Omental fat pad (tissue), 4 donors: ENCODE measurements at places on chromosomes 5 and 9.

DNA sequence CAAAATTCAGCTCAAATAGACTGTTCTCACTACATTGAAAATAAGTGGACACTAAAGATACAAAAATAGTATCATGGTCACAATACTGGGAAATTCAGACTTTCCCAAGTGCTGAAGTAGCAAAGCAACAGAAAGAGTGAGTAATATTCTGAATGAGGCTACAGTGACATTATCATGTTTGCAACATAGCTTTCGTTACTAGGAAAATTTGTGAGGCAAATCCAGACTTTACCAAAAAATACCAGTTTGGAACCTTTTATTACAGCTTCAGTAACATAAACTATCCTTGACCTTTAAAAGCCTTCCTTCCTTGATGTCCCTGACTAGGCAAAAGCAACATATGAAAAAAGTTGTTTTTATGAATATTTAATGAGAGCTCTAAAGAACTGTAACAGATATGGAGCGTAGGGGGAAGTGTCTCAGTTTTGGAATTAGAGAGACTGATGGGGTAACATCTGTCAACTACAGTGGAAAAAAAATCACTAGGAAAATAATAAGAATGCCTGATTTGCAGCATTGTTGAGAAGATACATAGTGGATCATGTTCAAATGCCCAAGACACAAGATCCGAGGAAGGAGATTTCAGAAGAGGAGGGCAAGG, 312.9 kb downstream of the ADGRV1 start:
- DNase-seq, result no peak

- peak; percentile 54 for DNase-seq
These were observed 46.3 kb downstream of the PTCD2 start for GRCh38 chr5:72366324-72366976.

- DNase-seq, result no peak
These were observed at the start of gene NSG2 for GRCh38 chr5:174045470-174046025. NSG2 (plus strand) TSS chr5:174045706; CDS start chr5:174046756, 1,050 bp downstream.

- DNase-seq, result no peak
These were observed 109.8 kb downstream of the GIN1 start for GRCh38 chr5:103010168-103010567.

GRCh38 chr5:41112486-41113455, 41.6 kb upstream of the MROH2B start:
- DNase-seq, result no peak
